ENCODE measurements at places on chromosomes 1 and 21.

- no peak for DNase-seq
These were observed 354.2 kb upstream of the ESRRG start for GRCh38 chr1:217077426-217077825.

DNA sequence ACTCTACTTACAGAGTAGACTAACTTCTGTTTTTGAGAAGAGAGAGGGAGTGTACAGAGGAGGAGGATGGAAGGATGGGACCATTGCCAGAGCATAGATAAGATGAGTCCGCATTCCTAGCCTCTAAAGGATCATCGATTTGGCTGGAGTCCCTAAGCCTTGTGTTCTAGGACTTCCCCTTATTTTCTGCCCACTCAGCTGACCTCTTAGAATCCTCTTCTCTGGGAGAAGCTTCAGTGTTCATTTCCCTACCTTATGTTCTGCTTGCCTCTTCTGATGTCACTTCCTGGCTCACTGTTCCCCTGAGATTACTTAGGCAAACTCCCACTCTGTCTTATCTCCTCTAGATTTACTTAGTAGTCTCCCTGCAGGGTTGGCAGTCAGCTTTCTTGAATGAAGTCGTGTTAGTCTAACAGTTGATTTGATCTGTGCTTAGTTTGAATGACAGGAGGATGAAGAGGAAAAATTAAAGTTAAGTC is 156.7 kb downstream of the SYT2 start:
- DNase-seq: no peak

GRCh38 chr1:246567646-246568235 is 1.5 kb downstream of the CNST start:
- DNase-seq: no peak

DNA sequence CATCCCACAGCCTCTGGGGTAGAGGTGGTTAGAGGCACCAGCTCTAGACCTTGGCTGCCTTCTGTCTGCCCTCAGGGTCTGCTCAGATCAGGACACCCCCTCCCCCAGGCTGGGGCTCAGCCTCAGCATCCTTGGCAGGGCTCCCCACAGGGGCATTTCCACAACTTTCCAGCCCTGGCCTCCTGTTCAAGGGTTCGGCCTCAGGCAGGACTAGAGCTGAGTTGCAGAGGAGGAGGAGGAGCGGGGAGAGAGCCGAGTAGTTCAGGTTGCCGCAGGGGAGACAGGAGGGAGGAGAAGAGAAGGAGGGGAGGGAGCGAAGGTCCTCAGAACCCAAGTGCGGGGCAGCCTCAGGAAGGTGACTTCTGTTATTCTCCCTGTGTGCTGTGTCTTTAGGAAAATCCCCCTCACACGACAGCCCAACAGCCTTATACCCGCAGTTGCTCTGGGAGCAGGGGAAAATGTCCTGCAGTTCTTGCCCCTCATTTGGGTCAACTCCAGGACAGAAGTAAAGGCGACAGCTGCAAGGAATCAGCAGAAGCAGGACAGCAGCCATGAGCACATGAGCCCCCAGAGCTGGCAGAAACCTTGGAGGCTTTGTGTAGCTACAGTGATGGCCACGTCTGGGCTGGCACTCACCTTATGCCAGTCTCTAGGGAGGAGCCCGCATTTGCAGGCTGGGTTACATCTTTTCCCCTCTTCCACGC is 46.5 kb upstream of the TENT5B start:
- no peak for DNase-seq

- DNase-seq: no peak
These were observed 7.3 kb upstream of the UMODL1 start for GRCh38 chr21:42063571-42064521.

DNA sequence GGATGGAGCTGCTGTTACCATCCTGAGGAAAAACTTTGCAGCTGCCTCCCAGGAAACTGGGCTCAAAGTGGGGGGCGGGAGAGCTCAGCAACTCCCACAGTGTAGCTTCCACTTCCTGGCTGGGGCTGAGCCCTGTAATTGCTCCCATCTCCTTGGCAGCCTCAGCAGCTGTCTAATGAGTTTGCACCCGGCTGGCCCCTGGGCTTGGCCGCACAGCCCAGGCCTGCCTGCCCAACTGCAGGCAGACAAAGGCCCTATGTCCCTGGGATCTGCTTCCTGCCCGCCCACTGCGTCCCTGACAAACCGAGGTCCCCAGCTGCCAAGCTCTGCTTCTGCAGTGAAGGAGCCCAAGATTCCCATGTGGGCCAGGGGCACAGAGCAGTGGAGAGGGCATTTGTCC is 30.1 kb downstream of the EDN2 start:
- DNase-seq: no peak

DNA sequence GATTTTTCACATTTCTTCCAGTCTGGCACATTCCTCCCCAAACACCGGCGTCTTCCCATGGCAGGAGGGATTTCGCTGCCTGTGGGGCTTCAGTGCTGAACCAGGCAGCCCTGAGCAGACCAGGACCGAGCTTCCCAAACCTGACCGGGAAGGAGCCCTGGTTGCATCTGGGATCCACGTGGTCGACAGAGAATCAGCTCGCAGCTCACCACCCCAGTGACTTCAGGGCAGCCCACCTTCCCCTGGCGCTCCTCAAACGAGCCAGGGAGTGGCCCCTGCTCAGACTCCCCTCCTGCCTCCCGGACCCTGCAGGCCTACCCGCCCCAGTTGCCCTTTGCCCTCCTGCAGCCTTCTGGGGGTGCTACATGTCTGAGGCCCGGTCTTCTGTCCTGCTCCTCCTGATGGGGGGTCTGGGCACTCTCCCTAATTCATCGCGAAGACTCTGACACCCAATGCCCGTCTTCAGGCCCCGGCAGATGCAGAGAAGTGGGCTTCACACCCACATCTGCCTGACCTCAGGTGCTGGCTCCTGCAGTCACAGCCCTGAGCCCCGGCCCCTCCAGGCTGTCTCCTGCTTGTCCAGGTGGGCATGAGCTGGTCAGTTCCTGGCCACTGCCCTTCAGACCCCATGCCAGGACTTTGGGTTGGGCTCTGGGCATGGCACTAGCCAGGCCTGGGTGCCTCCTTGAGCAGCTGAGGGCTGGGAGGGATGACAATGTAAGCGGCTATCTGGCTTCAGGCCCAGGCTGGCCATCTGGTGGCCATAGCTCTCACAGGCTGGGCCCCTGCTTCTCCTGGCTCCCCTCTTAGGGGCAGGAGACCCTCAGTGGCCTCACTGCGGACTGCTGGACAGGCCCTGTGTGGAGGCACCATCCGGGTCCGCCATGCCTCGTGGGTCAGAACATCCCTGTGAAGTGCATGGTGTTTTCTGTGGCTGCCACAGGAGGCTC is 26.1 kb upstream of the PRSS38 start:
- no peak for DNase-seq

- no peak for DNase-seq
These were observed 30.4 kb downstream of the H3-3A start for GRCh38 chr1:226092965-226093364.

DNA sequence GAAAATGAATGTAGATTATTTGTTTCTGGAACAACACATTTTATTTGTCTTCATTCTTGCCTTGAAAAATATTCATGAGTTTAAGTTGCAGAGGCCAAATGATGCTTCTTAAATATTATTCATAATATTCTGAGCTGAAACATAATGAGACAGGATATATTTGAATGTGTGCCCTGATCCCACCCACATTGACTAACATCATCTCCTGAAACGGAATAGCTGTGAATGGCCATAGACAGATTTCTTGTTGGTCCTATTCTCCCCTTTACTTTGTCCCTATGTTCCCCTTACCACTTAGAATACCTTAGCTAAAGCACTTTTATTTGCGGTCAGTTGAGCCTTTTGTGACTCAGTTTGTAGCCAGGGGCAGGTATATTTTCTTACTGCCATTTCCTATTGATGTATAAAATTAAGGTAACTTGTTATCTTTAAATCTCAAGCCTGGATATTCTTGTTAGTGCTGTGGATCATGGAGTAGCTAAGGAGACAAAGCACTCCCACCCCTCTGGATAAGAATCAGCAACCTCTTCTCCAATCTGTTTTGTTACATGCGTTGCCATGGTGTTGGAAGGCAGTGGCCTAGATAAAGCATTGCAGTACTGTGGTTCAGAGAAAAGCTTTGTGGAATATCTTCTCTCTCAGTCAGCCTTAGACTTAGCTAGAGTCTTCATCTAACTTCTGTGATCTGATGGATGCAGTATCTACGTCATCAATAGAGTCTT is 478.5 kb upstream of the DEPDC1 start:
- no peak for DNase-seq

GRCh38 chr1:14421977-14422609 is 176.4 kb upstream of the KAZN start:
- no peak for DNase-seq

GRCh38 chr1:97780884-97781283 is 139.9 kb downstream of the DPYD start:
- DNase-seq: no peak

DNA sequence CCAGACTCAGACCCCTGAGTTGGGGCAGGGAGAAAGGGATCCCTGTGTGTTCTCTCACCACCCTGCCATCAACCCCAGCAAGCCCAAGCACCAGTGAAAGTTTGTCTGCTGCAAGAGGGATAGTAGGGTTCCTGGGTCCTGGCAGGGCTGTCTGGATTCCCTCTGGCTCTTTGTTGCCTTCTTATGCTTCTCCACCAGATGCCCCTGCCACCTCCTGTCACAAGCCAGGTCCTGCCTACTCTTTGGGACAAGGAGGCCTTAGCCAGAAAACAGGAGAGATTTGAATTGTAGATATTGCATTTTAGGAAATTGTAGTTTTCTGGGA is 21.7 kb downstream of the UBE2T start:
- DNase-seq: no peak

GRCh38 chr1:94146273-94146672 is 25.3 kb upstream of the ABCA4 start:
- no peak for DNase-seq

DNA sequence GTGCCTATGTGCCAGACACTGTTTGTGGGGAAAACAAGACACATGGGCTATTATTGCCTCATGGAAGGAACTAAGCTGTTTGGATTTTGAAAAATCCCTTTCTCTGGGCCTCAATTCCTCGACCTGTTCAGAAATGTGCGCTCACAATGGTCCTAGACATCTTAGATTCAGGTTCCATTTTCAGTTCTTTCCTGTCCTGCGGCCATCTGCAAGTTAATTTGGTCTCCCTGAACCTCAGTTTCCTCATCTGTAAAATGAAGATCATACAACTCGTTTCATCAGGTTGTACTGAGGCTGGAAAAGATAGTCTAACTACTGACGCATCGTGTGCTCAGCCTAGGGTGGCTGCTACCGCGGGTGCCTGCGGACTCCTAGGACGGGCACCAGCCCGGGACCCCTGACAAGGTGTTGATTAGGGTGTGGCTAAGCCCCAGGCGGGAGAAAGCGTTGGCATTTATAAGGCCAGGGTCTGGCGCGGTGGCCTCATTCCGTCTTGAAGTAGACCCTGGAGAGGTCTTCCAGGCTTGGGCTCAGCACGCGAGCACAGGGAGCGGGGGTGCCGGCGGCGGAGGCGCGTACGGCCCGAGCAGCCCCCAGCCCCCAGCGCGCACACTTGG is 493 bp upstream of the ELOA start:
- DNase-seq: no peak

DNA sequence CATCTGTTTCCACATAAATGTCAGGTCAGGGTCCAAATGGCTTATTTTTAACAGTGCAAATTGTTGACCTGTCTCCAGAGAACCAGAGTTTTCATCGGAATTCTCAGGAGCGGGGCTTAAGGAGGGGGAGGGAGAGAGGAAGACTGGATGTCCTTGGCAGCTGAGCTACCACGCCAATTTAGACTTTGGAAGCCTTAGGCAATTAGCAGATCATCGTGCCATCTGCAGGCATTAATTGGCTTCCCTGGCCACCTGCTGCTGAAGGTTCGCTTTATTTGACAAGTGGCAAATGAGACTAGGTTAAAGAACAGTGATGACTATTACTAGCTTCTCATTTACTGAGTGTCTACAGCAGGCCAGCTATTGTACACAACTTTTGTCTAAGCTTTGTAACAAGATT is 43.7 kb downstream of the HLX start:
- DNase-seq: no peak

- no peak for DNase-seq
These were observed 128.2 kb downstream of the DMRTB1 start for GRCh38 chr1:53587252-53587988.

DNA sequence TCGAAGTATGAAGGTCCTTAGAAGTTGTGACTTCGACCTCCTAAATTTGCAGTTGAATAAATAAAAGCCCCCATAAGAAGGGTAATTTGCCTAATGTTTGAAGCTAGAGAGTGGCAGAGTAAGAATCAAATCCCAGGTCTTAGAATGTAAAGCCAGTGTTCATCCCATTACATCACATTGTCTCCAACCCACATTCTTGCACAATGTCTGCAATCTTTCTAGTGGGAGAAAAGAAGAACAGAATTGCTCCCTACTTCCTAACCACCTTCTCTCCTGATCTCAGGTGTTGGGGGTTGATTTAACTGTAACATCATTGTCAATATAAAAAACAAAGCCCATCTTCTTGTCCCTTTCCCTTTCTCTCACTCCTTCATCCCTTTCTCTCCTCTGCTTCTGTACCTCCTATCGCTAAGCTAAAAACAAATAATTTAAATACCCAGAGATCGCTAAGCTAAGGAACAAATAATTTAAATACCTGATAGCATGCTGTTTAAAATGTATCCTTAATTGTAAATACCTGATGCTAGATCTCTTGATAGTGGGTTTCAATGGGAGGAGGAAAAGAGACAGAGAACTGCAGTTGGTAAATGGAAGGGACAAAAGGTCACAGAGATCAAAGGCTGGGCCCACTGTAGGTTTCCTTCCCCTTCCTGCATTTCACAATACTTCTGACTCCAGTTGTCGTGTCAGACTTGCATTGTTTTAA is 32.1 kb upstream of the CCDC190 start:
- DNase-seq: no peak

- DNase-seq: no peak
These were observed 41.3 kb downstream of the FHAD1 start for GRCh38 chr1:15288173-15288926.

DNA sequence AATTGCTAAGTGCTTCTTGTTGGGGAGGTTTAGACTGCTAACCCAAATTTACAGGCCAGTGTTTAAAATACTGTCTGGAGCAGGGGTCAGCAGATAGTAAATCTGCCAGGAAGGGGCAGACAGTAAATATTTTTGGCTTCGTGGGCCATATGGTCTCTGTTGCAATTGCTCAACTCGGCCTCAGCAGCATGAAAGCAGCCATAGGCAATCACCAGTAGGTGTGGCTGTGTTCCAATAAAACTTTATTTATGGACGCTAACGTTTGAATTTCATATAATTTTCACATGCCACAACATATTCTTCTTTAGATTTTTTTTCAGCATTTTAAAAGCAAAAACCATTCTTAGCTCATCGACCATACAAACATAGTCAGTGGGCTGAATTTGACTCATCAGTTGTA is 172.7 kb downstream of the BRINP2 start:
- no peak for DNase-seq

DNA sequence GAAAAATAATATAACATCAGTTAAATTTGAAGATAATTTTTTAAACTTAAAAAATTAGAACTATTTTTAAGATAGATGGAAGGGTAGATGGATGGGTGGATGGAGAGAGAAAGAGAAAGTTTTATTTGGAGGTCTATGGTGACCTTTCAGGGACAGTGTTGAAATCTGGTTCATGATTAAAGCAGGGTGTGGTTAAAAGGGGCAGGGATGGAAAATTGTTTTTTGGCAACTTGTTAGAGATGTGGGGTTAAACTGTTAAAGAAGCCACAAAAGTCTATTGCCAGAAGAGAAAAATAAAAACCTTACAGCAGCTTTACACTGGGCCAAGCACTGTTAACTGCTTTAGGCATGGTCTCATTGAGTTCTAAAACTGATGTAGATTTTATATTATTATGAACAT is 134.9 kb upstream of the GORAB start:
- DNase-seq: no peak

GRCh38 chr1:61078618-61079295 is 3.6 kb upstream of the NFIA start:
- no peak for DNase-seq
